ENCODE measurements at places on chromosomes 11 and 22.

DNA sequence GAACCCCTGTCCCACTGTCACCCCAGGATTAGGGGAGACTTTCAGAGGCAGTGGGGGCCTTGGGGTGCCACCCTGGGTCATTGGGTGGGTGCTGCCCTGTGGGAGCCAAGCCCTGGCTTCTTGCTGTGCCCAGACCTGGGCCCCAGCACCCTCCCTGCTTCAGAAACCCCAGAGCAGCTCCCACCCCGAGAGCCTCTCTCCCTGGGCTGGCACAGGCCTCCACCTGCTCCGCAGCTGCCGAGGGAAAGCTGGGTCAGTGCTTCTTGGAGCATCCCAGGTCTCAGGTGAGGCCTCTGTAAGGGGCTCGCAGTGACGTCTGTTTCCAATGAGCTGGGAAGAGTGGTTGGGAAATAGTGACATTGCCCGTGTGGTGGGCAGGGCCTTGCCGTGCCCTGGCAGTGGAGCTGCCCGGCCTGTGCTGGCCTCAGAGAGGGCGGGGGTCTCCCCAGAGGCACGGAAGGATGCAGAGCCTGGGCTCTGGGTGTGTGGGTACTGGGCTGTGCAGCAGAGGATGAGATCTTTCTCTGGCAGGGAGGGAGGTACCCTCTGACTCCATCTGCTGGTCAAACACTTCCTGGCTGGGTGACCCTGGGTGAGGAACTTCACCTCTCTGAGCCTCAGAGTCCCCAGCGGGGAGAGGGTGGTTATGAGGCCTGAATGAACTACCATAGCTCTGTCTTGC lies 23.0 kb downstream of the C22orf23 start:
- no peak for DNase-seq

GRCh38 chr11:125649465-125650166 lies 24.7 kb downstream of the CHEK1 start:
- no peak for DNase-seq

DNA sequence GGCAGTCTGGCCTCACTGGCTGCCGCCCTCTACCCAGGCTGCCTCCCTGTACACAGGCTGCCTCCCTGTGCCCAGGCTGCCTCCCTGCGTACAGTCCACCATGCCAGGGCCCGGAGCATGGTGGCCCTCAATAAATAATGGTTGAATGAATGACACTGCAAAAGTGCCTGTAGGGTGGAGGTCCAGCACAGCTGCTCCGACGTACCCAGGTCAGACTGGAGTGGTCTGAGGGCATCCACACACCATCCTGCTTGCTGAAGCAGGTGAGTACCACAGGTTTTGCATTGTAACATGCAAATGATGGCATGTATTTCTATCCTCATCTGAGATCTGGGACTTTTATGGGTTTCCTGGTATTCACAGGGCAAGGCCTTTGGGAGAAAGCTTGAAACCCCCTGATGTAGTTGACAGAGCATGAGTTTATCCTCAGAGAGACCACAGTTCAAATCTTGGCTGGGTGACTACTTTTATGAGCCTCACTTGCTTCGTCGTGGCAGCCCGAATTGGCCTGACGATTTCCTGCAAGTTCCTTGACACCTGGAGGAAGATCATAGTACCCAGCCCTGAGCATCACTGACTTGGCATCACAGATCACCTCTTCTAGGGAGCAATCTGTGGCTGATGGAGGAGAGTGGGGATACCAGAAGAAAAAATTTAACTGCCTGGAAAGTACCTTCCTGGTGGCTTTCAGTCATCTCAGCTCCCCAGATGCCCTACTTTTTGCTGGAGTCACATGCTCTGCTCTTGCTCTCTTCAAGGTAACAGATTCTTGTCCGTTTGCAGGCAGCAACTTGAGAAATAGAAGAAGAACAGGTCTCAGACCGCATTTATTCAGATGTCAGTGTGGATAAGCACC lies 16.0 kb upstream of the CYB5R3 start:
- no peak for DNase-seq

GRCh38 chr11:119110439-119110838 lies 3.3 kb downstream of the C2CD2L start:
- DNase-seq = no peak

DNA sequence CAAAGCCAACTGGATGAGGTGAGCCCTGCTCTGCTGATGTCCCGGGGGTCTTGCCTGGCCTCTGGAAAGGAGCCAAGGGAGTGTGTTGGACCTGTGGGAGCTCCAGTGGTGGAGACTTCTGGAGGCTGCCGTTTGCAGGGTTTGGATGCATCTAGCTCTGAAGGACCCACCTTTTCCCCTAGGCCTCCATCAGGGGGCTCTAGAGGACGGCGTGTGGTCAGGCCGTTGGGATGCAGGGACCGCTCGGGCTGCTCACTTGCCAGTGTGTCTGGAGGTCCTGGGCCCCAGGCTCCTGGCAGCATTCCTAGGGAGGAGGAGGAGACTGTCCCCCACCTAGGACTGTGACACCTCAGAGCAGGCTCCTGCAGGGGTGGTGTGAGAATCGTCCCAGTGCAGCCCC lies 58.3 kb downstream of the PRDM11 start:
- DNase-seq = no peak

GRCh38 chr11:80603472-80603871 lies 1162.6 kb upstream of the TENM4 start:
- no peak for DNase-seq

DNA sequence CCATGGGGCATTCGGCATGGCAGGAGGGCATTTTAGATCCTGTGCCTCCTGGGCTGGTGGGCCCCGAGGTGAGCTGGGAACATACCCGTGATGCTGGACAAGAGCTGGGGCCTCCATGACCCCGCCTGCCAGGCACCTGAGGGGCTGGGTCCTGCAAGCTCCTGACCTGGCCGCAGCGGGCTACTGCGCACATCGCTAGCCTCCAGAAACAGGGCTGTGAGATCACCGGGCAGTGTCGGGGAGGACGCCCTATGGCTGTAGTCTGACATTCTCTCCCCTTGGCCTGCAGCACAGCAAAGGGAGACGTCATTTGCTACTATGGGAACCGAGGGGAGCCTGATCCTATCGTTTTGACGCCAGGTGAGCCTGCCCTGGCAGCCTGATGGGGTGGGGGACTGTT lies 24.4 kb upstream of the DGCR8 start:
- no peak for DNase-seq

DNA sequence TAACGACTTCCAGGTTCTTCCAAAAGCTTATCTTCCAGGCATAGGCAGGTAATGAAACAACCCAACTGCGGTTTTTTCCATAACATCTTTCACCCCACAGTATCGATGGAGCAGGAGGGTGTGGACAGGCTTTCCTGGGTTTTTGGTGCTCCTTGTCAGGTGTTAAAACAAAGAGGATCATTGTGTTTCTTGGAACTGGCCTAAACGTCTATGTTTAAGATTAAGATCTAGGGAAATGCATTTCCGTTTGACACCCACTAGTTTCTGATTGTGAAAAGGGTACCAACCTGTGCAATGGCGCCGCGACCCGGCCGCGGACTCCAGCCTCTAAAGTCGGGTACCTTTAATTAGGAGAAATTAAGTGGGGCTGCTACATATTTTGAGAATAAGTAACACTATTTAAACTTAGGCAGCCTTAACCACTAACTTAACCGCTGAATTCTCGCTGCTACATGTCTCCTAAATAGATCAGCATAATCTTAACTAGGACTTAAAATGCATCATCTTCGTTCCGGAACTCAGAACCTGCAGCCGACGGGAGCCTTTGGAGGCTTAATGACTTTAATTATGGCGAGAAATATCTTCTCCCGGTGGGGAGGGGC lies 31.5 kb downstream of the C22orf31 start:
- DNase-seq = no peak

GRCh38 chr22:42957958-42958357 lies 57.0 kb downstream of the PACSIN2 start:
- DNase-seq = no peak

- no peak for DNase-seq
Observed at GRCh38 chr11:106961048-106961447, 57.2 kb downstream of the GUCY1A2 start.

DNA sequence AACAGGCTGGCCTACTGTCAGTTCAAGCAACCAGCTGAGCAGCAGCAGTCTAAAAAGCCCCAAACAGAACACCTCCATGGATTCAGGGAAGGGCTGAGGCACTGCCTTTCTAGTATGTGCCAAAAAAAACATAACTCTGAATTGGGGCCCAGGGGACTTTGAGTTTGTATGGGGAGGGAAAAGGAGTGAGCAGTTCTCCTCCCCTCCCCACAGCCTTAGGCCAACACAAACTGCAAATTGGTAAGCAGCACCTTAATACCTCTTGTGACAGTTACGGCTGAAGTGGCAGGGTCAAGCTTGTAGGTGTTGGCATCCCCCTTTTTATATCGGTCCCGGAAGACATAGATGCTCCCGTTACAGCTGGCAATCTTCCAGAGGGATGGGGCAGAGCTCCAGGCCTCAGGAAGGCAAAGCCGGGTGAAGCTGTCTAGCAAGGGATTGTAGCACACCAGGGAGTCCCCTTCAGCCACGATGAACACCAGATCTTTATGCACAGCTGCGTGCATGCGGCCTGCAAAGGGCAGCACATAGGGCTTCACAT lies 6.0 kb downstream of the KBTBD4 start:
- no peak for DNase-seq

DNA sequence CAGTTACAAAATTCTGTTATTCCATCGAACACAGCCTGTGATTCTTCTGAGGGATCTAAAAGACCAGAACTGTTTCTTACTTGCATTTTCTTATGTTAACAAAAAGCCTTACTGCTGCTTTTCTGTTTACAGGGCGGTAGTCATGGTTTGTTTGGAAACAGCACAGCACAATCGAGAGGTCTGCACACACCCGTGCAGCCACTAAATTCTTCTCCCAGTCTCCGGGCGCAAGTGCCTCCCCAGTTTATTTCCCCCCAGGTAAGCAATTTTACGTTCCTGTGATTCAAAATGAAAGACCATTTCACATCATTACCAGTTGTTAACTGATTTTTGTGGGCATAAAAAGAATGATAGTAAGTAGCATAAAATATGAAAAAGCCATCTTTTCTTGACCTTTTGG lies 60.8 kb upstream of the ADSL start:
- DNase-seq = no peak

GRCh38 chr11:12755510-12756453 lies 81.6 kb downstream of the TEAD1 start:
- DNase-seq = peak; percentile 71

- no peak for DNase-seq
Observed at GRCh38 chr11:121586750-121587149, 134.0 kb upstream of the SORL1-AS1 start.

GRCh38 chr22:21022955-21023614 lies 8.1 kb downstream of the P2RX6 start:
- no peak for DNase-seq

- DNase-seq = no peak
Observed at GRCh38 chr22:36765943-36766450, 9.9 kb downstream of the IFT27 start.

Data from NCI-H1417 (cell line).